ENCODE measurements at places on chromosomes 2 and 18.

GRCh38 chr2:112790305-112790704, 6.0 kb upstream of the IL1A start:
- no peak for DNase-seq

- DNase-seq, result no peak
These were observed 63.4 kb downstream of the NYAP2 start for GRCh38 chr2:225462945-225463344.

- peak; percentile 34 for DNase-seq
These were observed 59.2 kb upstream of the KLF7 start for GRCh38 chr2:207224791-207225482.

DNA sequence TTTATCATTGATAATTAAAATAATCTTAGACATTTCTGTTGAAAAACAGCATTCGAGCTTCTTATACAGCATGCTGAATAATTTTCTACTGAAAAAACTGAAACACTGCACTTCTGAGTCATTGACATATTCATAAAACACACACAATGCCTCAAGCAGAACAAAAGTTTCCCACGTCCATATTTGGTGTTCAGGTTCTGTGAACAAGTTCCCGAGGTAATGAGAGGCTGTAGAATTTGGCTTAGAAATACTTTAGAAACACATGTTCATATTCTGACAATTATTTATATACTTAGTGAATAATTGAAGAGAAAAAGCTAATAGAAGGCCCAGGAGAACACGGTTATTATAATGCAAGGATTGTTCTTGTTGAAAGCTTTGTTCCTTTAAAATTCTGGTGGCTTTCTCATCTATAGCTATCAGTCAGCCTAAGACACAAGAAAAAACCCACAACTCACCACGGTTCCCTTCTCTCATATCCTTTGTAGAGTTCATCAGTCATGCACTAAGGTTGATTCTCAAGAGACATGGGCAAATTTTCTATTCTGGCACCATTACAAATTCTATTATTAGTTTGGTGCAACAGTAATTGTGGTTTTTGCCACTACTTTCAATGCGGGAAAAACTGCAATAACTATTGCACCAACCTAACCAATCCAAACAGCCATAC, 194.4 kb downstream of the TMX3 start:
- DNase-seq, result no peak

GRCh38 chr18:31497836-31498573, at the start of gene DSG2:
Gene DSG2, plus strand, starts transcription at chr18:31498177. Its CDS starts 75 bp downstream, at chr18:31498252.
- peak; percentile 23 for DNase-seq

DNA sequence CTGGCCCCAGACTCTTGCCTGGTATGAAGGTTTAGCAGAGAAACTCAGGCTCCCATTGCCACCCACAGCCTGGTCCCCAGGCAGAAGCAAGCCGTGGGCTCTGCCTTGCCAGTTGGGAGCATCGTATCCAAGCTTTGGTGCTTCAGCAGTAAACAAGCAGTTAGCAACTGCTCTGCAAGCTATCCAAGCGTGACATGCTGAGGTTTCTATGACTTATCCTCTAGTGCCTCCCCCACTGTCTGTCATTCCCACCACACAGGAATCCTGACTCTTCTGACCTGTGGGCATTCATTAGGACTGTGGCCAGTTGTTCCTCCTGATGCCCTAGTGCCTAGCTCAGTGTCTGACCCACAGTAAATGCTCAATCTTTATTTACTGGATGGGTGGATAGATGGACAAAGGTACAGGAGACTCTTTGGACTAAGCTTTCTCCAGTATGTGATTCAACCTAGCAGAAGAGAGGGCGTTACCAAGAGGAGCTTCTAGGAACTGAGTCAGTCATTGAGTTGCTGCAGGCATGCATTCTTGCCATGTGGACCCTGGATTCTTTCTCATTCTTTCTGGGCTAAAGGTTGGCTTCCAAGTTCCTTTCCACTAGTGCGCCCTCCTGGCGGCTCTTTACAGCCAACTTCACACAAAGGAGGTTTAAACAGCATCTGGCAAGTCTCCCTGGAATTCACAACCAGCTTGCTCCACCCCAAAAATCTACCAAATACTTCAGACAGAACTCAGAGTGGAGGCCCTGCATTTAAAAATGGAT, 40.6 kb upstream of the MRPL19 start:
- no peak for DNase-seq

- DNase-seq, result peak; percentile 76
These were observed 113.7 kb downstream of the BCL2 start for GRCh38 chr18:63205791-63206252.

DNA sequence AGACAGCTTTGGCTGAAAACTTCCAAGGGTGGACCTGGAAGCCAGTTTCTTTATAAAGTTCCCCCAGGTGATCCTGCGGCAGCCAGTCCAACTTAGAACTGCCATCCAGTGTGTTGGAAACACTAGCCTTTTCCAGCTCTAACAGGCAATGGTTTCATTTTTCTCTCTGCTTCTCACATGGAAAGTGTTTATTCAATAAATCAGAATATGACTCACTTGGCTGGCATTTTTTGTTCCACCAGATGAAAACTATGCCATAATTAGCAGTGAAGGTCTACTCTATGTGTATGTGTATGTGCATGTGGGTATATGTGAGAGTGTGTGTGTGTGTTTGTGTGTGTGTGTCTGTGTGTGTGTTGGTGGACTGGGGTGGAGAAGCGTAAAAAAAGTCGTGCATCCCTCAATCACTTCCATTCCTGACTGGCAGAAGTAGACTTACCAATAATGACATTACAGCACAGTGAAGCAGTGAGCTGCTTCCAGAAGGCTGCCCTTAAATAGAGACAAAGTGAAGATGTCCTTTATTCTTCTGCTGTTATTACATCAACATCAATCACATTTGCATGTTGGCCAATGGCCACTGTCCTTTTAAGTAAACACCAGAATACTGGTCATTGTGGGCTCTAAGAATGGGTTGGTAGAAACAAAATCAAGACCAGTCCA, 90.9 kb upstream of the SETBP1 start:
- no peak for DNase-seq

GRCh38 chr2:10873171-10873570, 38.6 kb upstream of the KCNF1 start:
- DNase-seq, result no peak

DNA sequence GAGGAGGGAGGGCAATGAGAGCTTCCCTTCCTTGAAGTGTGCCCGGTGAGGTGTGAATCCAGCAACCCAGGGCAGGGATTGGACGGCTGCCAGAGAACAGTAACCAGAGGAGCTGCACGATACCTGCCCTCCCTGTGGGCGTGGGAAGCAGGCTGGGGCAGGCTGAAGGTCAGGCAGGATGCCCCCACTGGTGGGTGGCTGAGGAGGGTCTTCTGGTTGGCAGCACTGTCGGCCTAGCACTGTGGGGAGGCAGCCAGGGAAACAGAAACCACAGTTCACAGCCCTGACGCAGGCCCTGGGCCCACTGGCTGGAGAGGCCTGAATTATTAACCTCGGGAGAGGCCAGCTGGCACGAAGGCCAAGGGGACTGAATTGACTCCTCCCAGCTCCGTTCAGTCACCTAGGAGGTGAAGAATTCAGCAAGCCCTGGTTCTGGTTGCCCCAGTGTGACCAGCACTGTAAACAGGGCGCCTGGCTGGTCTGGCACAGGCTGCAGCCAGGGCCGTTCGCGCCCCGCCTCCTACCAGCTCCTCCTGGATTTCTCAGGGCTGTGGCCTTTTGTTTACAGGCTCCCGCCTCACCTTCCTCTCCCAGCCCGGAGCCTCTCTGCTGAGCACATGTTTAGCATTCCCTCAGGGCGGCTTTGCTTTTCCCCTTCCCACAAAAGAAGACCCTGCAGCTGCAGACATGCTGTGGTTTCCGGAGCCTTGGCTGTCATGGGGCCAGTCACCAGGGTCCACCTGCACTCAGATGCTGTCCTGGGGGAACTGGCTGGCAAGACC, 97.8 kb downstream of the B3GNT2 start:
- no peak for DNase-seq

DNA sequence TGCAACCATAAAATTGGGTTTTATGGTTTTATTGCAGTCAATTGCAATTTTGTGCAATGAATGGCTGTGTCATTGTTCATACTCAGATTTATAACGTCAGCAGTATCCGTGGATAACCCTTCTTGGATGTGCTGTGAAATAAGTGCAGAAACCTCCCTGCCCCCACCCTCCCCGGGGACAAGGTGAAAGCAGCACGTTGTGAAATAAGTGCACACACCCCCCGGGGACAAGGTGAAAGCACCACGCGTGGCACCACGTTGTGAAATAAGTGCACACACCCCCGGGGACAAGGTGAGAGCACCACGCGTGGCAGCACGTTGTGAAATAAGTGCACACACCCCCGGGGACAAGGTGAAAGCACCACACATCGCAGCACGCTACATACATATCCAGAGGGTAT, 93.6 kb upstream of the NFATC1 start:
- DNase-seq, result no peak

DNA sequence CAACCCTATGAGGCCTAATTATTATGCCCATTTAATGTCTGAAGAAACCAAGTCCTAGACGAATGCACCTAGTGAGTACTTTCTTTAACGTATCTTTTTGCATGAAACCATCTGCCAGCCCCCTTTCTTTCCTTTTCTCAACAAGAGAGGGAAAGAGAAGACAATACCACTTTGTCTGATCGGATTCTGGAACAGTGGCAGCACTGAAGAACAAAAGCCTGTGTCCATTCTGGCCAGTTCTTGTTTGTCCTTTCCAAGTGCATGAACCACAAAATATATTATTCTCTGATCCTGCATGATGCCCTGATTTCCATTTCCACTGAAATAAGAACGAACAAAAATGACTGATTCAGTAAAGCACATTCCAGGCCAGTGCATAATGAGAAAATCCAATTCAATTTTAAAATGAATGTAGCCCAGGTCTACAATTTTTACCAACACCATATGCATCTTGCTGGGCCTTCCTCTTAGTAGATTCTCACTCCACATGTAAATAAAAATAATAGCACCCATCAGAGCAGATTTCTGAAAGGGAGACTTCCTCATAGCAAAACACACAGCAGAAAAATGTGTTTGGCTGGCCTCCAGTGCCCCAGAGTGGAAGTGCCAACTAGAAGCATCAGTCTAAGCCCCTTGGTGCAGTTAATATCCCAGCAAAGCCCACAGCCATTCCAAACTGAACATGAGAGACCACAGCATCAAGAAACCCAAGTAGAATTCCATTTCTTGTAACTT, 422.6 kb upstream of the ID2 start:
- DNase-seq, result no peak

DNA sequence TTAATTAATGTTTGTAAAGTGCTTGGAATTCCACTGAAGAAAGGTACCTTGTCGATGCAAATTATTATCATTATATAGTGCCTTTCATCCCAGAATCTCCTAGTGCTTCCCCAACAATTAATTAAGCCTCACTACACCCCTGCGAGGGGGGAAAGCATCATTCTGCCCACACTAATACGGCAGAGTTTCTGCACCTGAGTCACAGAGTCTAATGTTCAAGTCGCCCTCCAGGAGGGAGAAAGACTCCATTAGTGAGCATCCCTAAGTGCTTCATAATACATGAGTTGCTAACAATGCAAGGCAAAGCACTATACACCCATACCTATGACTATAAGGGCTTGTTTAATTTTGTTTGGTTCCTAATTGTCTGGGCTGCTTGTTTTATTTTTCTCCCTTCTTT, 25.4 kb upstream of the NRP2 start:
- DNase-seq, result no peak

DNA sequence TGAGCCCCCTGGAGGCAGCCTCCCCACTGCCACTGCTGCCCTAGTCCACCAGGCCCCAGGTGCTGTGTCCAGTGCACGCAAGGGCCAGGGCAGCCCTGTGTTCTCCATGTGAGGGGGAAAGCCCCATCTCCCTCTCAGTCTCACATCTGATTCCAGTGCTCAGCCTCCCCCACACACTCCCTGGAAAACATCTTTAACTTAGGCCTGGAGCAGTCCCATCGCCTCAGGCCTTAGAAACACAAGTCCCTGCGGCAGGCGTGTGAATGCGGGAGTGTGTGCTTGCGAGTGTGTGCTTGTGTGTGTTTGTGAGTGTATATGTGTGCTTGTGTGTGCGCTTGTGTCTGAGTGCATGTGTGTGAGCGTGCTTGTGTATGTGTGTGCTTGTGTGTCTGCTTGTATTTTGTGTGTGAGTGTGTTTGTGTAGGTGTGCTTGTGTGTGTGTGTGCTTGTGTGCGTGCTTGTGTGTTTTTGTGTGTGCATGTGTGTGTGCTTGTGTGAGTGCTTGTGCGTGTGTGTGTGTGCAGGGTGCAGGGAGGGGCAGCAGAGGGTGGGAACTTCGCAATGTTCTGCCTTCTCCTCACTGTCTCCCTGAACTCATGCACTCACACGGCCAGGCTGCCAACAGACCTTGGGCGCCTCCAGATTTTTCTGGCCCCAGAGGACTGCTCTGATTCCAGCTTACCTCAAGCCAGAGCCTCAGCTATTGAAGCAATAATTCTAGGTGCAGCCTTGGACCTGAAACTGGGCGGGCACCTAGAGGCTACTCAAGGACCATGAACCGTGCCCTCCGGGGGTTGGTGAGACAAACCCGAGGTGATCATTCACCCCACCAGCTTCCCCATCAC, 139.6 kb downstream of the CABLES1 start:
- no peak for DNase-seq

GRCh38 chr18:2554696-2555095, 16.6 kb downstream of the METTL4 start:
- no peak for DNase-seq

DNA sequence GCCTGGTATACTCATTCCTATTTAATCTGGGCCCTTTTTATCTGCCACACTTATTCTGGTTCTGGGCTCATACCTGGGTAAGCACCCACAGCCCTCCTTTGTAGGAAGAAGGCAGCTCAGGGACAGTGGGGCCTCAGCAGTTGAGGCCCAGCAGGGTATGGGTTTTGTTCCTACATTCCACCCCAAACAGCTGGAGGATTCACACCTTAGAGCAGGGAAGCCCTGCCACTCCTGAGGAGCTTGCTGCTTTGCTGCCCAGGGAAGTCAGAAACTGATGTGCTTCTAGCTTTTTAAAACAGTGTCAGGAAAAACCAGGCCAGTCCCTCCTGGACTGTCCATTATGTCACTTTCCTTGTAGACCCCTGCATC, 1.2 kb upstream of the LBX2 start:
- no peak for DNase-seq

DNA sequence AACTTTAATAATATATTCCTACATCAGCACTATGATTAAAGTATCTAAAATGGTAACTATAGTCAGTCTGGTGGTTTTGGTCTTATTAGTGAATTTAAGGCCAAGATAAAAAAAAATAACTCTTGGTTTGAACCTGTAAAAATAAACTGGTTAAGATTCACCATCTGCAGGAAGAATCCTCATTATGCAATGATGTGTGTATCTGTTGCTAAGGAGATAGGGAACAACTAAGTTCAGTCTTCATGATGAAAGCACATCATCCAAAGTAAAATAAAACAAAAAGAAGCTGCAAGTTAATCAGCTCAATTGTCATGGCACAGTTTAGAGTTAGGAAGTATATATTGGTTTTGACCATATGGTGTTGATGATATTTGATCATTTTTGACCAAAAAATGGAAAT, 466.0 kb downstream of the NYAP2 start:
- DNase-seq, result no peak

DNA sequence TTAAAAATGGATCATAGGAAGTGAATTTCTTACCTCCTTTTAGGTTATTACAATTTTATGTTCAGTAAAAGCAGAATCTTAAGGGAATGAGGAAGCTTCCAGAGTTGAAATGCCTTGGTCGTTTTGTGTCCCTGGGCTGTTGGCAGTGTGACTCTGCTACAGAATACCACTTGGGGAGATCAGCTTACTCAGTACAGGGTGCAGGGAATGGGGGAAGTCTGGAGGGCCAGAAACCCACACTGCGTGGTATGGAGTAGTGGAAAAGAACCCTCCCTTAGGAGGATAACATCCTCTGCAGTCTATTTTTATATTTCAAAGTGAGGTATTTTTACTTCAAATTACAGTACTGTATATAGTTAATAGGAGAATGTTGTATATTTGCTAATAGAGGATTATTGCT, 51.1 kb downstream of the R3HDM1 start:
- DNase-seq, result no peak

- no peak for DNase-seq
These were observed 807.5 kb downstream of the MBD2 start for GRCh38 chr18:53417003-53417402.
